ENCODE measurements at places on chromosomes 6 and 20.

- no peak for DNase-seq
These were observed 185.0 kb downstream of the TBX18 start for GRCh38 chr6:84579404-84579803.

DNA sequence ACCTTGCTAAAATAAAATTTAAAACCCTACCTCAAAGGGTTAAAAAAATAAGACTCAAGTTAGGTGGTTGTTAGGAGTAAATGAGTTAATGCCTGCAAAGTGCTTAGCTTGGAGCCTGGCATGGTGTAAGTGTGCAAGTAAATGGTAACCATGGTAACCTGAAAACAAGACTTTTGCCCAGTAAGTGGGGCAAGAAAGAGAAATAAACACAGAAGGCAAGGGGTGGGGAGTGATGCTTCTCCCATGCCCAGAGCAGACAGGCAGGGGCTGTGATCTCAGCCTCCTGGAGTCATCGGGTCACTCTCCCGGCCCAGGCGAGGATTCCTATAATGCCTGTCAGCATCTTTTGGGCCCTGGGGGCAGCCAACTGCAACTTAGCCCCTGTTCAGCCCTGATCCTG is 59.2 kb upstream of the SLC32A1 start:
- DNase-seq, result no peak

DNA sequence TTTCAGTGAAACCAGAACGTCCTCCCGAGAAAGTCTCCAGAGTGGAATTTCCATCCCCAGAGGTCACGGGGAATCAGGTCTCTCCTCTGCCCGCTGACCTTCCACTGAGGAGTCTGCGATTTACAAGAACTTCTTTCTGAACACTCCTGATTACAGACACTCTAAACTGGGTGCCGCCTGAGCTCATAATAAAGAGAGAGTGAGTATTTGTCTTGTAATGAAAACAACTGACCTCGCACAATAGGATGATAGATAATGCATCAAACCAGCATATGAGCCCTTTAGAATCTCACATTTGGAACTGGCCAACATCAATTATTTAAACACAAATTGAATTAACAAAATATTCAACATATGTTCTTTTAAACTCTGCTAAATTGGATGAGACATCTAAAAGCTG is 47.5 kb downstream of the DLL1 start:
- no peak for DNase-seq

DNA sequence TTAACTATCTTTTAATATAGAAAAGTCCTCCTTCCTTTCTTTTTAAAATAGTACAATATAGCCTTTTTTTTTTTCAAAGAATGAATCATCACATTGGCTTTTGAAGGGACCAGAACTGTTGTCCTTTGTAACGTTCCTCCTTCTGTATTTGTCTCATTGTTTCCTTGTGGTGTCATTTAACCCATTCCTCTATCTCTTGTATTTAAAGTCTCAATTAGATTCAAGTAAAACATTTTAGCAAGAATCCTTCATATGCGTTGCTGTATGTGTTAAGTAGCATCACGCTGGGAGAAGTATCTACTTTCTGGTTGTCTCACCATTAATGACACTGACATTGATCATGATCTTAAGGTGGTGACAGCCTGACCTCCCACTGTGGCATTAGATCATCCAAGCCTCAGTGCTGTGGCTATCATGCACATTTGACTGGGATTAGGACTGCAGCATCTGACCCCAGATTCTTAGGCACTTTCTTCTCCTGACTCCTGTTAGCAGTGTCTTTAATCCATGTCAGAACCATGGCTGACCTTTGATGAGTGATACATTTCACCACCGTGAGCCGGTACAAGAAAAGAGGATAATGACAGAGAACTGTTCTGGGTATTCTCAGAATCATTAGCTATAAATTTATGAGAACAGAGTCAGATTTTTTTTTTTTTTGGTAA is 67.5 kb upstream of the TFB1M start:
- DNase-seq, result no peak

DNA sequence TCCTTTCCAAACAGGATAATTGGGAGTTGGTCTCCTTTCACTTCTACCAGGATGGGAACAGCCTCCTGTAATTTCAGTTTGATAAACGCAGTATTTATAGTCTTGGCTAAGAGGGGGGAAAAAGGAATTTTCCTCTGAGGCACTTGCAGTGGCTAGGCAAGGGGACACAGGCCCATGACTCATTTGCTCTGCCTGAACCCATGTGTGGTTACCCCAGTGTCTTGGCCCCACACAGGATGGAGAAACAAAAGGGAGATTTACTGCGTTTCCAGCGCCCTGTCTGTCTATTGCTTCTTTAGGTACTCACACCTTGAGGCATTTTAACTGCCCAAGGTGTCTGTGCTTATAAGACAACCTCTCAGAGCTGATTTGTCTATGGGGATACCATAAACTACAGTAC is 74.8 kb upstream of the NEDD9 start:
- DNase-seq, result no peak

- DNase-seq, result no peak
These were observed 42.8 kb upstream of the MRPS10 start for GRCh38 chr6:42260396-42260888.

- DNase-seq, result no peak
These were observed 52.6 kb downstream of the VSTM2L start for GRCh38 chr20:37955511-37955910.

- DNase-seq, result no peak
These were observed 472.5 kb downstream of the KIF16B start for GRCh38 chr20:16100767-16101166.

DNA sequence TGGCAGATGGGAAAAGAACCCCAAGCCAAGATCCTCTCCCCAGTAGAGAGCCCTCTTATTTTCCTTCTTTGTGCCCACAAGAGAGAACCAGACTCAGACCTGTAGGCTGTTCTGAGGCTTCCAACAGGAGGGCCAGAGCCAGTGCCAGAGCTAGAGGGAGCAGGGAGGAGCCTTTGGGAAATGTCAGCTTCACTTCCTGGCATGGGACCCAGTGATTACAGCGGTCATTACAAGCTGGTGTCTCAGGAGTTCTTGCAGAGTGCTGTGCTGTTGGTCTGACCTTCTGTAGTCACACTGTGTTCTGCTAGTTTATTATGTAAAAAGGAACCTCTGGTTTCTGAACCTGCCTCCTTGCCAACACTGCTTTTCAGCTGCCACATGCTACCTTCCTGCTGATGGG is 38.9 kb downstream of the STK35 start:
- no peak for DNase-seq

DNA sequence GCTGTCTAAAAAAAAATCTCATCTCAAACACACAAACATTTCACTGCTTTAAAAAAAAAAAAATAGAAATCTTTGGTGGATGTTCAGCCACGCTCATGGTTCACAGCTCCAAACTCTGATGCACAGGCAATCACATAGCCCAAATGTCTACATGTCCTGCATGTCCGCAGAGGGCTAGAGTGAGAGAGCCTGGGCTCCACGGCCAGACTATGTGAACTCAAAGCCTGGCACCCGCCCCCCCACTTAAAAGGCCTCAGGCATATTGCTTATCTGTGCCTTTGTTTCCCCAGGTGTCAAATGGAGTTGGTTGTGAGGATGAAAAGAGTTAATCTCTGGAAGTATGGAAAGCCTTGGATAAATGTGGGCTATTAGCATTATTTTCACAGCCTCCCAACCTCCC is 10.5 kb upstream of the PTGIS start:
- DNase-seq, result no peak

DNA sequence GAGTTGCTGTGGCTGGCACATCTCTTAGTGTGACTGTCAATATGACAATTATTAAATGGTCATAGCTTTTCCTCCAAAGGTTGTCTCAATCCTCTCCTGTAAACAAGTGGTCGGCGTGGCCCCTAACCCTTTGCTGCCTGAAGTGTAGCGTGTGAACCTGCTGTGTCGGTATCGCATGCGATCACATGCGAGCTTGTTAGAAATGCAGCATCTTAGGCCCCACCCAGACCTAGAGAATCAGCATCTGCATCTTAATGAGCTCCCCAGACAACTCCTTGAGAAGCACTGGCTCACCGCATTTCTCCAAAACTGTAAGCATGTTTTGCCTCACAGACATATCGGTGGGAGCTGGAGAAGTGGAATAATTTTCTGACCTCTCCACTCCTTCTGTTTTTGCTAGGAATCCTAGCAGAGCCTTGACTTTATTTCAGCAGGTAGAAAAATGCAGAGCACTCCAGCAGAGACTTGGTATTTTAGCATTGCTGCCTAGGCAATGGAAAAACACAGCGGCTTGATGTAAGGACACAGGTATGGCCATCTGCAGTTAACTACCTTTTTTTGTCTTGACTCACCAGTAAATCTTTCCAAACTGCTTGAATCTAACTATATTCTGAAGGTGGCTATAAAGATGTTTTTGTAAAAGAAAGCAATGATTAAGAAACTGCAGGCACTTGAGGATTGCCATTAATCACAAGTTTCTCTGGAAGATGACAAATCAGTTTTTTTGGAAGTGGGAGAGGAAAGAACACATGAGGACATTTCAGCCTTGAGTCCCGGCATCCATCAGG is 67.6 kb downstream of the PSMG4 start:
- DNase-seq, result no peak

DNA sequence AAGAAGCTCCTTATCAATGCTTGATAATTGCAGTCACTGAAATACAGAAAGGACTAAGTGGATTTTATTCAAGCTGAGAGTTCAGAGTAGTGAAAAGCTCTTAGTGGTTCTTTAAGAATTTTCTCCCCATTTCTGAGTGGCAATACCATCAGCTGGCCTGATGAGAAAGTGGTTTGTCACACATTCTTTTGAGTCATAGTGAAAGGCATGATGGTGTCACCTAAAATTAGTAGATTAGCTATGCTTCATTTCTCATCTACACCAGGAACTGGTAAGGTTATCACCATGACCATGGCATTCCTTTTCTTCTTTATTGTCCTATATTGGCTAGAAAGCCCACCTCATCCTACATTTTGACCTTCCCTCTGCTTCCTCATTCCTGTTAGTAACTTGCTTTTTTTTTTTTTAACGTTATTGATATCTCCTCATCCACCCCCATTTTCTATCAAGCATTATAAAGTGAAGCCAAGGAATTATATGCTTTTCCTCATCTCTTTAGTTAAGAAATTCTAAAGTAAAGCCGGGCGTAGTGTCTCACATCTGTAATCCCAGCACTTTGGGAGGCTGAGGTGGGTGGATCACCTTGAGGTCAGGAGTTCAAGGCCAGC is 67.4 kb upstream of the LOC128125822 start:
- no peak for DNase-seq
